ENCODE measurements at places on chromosomes 1 and 21.

DNA sequence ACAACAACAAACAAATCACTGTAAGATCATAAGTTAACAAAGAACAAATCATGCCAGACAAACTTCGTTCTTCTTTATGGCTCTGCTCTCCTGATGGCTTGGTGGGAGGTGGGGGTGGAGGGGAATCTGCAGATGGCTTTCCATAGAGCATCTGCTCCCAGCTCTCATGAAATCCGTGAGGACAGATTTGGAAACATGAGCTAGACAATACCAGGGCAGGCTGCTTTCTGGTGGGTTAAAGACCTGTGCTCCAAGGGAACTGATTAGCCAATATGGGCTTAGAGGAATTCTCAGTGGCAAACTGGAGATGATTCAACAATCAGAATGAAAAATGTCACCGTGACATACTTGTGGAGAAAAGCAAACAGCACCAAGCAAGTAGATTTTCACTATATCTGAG lies 69.4 kb upstream of the TLR5 start:
- DNase-seq = no peak

GRCh38 chr1:62800825-62801306 lies 16.9 kb downstream of the ATG4C start:
- no peak for DNase-seq

DNA sequence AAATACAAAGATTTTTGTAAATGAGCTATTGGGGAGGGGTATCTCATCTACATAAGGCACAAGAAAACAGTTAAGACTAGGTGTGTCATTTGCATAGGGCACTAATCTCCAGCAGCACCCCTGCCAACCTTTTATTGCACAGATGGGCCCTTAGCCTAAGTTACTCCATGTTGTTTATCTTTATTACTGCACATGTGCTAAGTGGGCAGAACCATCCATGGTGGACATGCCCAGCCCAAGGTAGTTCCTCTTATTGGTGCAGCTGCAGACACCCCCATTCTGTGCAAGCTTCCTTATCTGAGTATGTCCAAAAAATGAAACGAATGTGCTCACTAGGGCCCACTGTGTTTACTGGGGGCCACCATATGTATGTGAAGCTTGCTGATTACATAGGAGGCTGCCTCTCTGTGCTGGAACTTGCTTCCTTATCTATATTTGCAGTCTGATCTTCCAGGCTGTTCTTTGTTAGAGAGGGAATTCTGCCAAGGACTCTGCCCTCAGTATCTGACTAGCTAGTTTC lies 77.3 kb upstream of the NEK7 start:
- DNase-seq = no peak

- DNase-seq = no peak
These were observed 251.1 kb upstream of the ADGRL2 start for GRCh38 chr1:81549588-81550127.

DNA sequence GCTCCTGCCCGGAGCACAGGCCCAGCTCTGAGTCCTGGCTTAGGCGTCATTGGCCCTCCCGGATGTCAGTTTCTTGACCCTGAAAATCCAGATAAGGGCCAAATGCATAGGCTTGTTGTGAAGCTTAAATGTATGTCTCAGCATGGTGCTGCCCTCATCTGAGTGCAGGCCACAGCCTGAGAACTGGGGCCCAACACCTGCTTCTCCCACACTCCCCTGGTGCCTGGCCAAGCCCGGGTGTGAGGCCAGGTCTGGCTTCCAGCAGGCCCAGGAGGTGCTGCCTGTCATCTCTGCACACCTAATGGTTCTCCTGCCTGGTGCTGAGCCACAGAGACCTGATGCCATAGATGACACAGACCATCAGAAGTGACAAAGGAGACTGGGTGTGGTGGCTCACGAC lies 14.0 kb downstream of the MX2 start:
- DNase-seq = no peak

GRCh38 chr1:156496211-156496761 lies 4.3 kb downstream of the MEF2D start:
- DNase-seq = no peak

DNA sequence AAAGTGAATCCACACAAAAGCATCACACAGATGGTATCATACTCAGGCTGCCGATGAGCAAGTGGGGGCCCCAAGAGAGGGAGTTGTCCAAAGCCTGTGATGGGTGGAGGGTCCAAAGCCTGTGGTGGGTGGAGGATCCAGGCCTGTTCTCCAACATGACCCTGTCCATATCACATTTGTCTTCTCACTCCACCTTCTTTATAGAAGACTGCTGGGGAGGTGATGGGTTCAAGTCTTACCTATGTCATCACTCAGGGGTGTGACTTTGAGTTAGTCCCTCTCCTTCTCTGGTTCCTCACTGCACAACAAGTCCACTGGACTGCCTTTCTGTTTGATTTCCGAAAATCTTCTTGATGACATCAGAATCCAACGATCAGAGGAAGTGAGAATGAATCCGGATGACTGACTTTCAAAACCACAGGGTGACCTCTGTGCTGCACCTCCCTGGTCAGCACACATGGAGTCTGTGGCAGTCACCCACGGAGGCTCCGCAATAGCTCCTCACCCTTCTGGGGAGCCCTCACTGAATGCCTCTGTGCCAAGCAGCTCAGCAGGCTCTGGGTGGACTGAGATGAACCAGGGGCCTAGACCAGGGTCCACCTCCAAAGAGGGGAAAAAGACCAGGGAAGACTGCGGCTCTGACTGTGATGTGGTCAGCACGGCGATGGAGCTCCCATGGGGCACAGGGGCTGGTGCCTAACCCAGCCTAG lies 166.8 kb downstream of the HIVEP3 start:
- no peak for DNase-seq

GRCh38 chr1:215417122-215417521 lies 150.0 kb upstream of the KCTD3 start:
- no peak for DNase-seq

- no peak for DNase-seq
These were observed 112.5 kb downstream of the IFI44 start for GRCh38 chr1:78762113-78762512.

GRCh38 chr1:57860325-57860724 lies 436.5 kb upstream of the DAB1 start:
- no peak for DNase-seq

DNA sequence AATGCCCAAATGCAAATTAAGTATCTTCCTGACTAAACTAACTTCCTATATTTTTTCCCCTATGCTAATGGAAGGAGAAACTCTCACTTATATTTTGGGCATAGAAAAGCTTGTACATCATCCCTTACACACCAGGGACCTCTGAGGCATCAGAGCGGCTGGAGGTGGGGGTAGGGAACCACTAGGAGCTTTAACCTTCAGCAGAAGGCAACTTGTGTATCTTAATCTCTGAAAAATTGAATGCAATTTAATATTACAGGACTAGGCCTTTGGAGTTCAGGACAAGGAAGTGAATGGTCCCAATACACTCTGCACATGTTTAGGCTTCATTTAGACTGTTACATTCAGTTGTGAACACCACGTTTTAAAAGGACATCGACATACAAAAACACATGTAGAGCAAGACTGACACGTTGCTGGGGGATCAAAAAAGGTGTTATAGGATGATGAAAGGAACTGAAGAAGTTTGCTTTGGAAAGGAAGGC lies 85.9 kb downstream of the NAV1 start:
- no peak for DNase-seq

GRCh38 chr1:26820784-26821269 lies 5.7 kb upstream of the ZDHHC18 start:
- DNase-seq = no peak

- no peak for DNase-seq
These were observed 252.4 kb downstream of the TOMM20 start for GRCh38 chr1:234875953-234876855.

DNA sequence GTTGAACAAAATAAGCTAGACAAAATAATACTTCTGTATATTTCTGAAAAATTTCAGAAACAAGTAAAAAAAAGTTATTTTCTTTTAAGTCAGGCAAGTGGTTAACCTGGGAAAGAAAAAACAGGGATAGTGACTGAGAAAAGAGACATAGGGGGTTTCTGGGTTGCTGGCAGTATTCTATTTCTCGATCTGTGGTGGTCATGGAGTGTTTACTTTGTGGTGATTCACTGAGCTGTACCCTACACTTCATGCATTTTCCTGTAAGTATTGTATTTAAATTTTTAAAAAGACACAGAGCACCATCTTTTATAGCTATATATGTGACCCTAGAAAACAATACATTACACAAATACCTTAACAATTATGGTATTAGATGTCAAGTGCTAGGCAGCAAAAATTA lies 58.2 kb downstream of the ZNF644 start:
- DNase-seq = no peak

DNA sequence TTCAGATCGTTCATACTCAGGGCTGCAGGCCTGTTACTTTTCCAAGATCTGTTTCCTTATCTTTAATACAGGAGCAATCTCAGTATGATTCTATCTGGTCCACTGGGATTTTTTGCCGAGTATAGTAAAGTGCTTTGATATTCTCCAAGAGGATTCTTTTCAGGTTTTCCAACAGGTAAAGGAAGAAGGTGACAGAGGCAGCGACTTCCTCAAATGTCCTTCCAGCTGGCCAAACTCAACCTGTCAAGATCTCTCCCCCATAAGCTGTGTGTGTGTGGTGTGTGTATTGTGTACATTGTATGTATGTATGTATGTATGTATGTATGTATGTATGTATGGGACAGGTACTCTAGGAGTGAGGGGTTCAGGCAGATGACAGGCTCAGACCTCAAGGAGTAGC lies 1.1 kb downstream of the AKR1A1 start:
- no peak for DNase-seq

GRCh38 chr1:226739696-226740065 lies 599 bp upstream of the ITPKB start:
- DNase-seq = no peak

DNA sequence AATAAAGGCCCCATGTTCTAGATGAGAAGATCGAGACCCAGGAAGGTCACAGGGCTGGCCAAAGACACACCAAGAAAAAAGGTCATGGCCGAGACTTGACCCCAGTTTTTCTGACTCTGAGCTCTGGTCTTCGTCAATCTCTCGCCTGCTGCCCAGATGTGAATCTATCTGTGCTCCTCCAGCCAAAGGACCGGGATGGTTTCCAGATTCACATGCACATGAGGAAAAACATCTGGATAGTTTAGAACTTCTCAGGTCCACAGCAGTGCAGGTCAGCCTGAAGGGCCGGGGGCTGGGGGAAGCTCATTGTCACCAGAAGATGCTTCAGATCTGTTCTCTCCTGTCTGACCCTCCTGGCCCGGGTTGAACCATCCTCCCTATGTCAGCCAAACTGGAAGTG lies 49.0 kb downstream of the KCNN3 start:
- DNase-seq = no peak

DNA sequence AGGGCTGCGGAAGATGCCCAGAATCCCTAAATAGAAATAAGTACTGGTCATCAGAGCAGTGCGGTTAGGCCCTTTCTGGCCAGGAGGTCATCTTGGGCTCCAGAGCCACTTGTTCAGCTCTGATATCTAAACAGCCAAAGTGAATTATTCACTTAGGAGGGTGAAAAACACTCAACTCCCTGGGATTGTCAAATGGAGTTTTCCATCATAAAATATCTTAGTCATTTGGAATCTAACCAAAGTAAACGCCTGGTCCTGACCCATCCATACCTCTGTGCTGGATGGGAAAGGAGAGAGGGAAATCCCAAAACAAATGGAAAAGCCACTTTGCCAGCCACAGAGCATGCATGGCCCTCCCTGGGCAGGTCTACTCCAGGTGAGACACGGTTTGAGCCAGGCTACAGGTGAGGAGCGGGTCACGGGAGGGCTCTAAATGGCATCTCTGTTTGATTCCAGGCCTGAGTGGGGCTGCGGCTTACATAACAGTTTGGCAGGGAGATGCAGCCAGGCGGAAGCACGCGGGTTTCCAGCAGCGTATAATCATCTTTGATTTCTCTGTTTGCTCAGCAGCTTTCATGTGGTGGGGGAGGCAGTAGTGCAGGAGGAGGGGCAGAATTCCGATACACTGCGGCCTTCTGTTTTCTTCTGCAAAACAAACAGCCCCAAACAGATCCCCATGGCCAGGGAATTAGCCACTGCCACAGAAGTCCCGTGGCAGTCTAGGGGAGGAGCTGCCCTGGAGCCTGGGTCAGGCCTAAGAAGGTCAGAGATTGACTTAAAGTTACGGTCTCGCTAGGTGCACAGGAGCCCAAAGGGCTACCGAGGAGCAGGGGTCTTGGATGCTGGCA lies 59.1 kb upstream of the ZNF648 start:
- no peak for DNase-seq

- DNase-seq = no peak
These were observed 5.6 kb downstream of the RUNX1 start for GRCh38 chr21:35043549-35043948.

- DNase-seq = no peak
These were observed 193.2 kb downstream of the KAZN start for GRCh38 chr1:14791654-14792053.

DNA sequence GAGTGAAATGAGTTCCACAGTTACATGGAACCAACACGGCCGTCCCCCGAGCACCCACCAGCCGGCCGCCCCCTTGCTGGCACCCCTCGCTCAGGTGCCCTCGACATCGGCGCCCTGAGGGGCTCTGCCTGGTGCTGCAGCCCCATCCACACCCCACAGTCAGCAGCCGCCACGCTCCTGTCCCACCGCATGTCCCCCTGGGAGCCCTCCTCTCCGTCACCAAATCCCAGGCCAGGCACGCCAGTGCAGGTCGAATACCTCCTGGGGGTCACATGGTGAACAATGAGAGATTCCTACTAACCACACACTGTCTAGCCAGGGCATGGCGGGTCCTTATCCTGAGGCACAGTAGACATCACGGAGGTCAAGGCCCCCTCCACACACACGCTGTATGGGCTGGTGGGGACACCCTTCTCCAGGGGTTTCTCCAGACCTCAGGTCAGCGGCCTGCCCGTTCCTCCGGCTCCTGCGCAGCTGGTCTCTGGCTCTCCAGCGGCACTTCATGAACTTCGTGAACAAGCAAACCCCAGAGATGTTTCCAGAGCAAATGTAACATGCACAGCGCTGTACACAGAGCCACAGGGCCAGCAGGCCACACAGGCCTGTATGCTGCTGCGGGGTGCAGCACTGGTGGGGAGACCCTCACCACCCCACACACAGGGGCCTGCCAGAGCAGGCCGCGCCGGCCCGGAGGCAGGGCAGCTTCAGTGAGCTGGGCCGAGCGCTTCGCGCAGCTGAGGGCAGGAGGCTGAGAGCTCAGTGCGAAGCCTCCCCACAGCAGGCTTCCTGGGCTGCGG lies 21.8 kb downstream of the POFUT2 start:
- DNase-seq = no peak

DNA sequence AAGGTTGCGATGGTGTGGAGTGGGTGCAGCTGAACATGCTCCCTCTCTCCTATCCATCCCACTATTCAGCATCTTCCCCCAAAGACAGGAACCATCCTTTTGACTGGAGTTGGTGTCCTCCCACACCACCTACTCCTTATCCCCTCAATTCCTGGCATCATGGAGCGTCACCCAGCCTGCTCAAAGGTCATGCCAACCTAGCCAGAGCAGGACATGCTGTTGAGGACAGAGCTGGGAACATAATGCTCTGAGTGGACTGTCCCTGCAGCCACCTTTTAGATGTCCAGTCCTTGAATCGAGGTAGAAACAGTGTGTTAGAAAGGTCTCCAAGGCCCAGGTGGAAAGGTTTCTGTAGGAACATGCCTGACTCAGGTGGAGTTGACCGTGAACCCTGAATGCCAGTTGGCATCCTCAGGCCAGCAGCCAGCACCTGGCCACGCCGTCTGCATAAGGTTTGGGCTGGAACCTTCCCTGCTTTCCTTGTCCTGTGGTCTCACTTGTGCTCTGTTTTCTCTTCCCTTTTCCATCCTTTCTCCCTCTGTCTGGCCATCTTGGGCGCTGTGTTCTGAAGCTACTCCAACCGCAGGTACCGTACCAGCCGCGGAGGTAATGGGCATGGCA lies 52.2 kb upstream of the CNTN2 start:
- DNase-seq = no peak

Measured in stimulated activated CD4-positive, alpha-beta T cell treated with anti-CD3 and anti-CD28 coated beads, Interleukin-1b, Interleukin-23, amount 100 ng/mL, for 1 hour (primary cell).